Stimulated activated CD4-positive, alpha-beta T cell treated with anti-CD3 and anti-CD28 coated beads, Interleukin-2, amount 100 ng/mL, for 48 hours (primary cell): ENCODE measurements at places on chromosomes 6 and 20.

DNA sequence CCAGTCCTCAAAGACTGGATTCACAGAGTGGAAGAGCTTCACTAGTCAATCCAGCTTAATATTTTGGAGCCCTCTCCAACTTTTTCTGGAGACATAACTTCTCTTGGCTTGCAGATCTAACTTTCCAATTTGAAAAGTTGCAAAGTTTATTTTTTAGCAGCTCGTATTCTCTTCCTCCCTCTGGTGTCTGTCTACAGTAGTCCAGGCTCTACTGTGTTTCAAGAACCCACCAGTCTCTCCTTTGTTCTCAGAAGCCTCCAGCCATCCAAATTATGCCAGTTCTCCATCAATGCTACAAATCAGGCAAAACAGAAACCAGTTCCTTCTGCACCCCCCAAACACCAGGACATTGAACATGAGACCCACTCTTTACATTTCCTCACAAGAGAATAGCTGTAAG is 376.1 kb upstream of the OPRM1 start:
- DNase-seq: no peak

- DNase-seq: no peak
These were observed 85.8 kb upstream of the TIAM2 start for GRCh38 chr6:154909311-154909710.

DNA sequence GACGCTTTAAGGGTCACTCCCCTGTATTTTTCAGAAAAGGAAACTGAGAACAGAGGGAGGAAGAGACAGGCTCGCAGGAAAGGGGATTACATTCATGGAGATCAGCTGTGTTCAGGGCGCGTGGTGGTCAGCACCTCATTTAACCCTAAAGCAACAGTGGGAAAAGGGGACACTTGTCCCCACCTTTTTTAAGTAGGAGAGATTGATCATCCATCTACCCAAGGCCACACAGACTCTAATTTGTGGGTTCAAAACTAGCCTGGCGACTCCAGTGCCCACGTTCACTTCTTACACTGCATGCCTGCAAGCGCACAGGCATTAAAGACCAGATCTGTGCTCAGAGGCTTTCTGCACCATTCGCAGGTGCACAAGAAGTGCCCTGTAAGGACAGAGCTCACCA is 167.9 kb upstream of the SNX9 start:
- DNase-seq: no peak

GRCh38 chr6:164532198-164533044 is 777.0 kb downstream of the C6orf118 start:
- no peak for DNase-seq

DNA sequence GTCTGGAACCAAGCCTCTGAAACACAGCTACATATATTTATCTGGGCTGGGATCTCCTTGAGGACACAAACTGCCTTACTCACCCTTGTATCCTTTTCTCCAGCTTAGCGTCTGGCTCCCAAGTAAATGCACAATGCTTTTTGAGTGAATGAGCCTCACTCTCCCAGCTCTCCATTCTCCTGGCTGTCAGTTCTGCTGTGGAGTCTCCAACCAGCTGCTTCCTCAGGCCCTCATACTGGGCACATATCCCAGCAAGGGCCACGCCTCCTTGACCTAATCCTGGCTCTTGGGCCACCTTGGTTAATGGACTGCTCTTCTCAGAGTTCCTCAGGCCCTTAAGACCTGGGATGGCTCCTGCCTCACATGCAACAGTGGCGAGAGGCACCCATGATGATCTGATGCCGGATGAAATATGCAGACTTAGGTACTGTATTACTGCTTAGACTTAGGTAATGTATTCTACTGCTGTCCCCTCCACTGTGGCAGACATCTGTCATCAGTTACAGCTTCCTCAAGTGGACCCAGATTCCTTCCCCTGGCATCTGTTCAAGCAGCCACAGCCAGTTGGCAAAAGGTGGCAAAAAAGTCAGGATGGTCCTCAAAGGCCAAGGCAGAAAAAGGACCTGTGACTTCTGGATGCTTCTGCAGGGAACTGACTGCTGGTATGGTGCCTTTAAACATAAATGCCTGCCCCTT is 16.5 kb downstream of the SNHG17 start:
- no peak for DNase-seq

- peak; percentile 28 for DNase-seq
These were observed 115.2 kb upstream of the NXT1 start for GRCh38 chr20:23235173-23236027.

- no peak for DNase-seq
These were observed 30.1 kb downstream of the PCMT1 start for GRCh38 chr6:149779644-149779963.

DNA sequence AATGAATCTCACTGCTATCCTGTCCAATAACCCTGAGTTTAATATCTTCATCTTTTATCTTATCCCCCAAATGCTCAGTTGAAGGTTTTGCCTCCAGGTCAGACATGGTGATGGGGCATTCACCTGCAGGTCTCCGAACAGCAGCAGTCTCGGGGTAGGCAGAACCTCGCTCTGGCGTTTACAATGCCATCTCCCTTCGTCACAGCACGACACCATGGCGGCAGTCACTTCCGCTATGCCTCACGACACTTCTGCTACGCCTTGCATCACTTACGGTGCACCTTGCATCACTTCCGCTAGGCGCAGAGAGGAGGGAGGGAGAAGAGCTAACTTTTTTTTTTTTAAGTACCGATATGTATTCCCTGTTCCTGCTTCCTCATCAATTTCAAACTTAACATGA is 194.9 kb downstream of the BCAS1 start:
- DNase-seq: no peak

- no peak for DNase-seq
These were observed 120.8 kb downstream of the CHD6 start for GRCh38 chr20:41497186-41497895.

DNA sequence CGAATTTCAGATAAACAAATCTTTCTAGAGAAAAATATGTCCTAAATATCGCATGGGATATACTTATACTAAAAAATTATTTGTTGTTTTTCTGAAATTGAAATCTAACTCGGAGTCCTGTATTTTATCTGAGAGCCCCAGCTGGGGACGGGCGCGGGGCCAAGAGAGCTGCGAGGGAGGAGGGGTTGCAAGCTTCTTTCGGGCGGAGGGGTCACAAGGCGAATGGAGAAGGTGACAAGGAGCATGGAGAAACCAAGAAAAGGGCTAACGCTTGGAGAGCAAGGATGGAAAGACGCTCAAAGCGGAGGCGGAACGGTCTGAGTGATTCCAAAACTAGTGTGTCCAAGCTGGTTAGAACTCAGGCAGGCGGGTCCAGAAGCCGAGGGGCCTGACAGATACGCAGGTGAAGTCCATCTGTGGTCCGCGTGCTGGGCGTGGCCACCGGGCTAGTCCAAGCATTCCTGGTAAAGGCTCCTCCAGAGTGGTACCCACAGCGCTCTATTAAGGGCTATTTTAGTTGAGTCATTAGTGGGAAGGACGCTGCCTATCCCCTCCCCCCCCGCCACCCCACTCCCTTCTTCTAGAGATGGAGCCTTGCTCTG is 41.5 kb upstream of the ZNFX1 start:
- no peak for DNase-seq

- no peak for DNase-seq
These were observed 478.0 kb downstream of the KIF16B start for GRCh38 chr20:16095226-16095625.

GRCh38 chr6:11120271-11121005 is 8.9 kb upstream of the ERVFRD-1 start:
- no peak for DNase-seq

- DNase-seq: no peak
These were observed 713.1 kb downstream of the HDGFL1 start for GRCh38 chr6:23282252-23283021.

DNA sequence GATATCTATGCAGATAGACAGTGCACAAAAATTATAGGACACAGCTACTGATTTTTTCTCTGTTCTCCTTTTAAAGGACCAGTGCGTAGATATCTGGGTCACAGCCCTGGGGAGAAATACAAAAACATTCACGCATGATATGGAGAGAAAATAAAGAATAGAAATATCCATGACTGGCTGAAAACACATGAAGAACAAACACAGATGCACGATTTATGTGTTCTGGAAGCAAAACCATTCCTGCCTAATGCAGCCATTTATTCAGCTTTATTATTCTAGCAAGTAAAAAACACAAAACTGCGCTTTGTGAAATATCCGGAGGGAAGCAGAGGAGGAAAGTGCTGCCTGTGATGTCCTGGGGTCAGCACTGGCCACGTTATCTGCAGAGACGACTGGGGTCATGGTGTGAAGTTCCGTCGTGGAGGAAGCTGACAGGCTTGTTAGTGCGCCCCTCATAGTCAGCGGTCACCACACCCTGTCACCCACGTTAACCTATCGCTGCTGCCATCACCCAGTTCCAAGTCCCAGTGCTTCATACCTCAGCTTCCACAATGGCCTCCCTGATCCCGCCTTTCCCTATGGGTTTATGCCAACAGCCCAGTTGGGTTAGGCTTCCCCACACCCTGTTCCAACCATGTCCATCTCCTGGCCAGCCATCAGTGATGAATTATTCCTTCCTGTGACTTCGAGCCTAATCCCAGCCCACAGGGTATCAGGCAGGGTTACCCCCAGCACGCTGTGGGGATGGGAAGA is 86.6 kb upstream of the RPS6KA2 start:
- no peak for DNase-seq

- DNase-seq: no peak
These were observed 18.9 kb upstream of the MTHFD1L start for GRCh38 chr6:150846641-150847040.

DNA sequence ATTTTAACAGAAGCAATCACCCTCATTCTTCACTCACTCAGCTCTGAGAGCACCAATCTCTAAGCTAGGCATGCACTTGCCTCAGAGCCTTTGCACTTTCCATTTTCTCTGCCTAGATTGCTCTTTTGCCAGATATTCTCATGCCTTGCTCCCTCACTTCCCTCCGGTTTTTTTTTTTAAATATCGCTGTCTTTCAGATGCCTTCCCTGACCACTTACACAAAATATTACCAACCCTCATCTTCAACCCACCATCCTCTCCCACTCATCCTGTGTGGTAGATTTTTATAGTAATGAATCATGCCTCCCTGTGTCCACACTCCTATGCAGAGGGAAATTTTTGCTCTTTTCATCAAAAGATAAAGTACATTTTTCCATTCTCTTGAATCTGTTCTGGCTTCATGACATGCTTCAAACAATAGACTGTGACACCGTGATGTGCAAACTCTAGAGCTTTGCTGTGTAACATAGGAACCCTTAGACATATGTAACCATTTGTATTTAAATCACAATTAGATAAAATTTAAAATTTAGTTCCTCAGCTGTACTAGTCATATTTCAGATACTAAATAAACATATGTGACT is 437.1 kb downstream of the UTRN start:
- no peak for DNase-seq

DNA sequence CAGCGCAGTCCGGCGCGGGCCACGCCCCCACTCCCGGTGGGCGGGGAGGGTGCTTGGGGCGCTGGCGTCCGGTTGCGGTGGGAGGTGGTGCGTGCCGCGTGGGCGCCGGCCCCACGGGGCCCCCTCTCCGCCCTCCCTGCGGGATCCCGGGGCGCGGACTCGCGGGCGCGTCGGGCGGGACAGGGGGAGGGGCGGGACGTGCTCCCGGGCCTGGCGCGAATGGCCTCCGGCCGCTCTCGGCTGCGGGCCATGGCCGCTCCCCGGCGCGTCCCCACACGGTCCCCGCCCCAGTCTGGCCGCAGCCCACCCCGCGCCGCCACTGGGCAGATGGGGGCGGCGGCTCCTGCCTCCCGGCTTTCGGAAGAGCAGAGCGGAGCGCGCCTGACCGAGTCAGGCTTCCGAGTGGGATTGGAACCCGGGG is 771 bp upstream of the PPP1R3G start:
- no peak for DNase-seq
